Hematopoietic multipotent progenitor cell (in vitro differentiated cells): ENCODE measurements at places on chromosomes 1 and 21.
A peak's percentile ranks its signal among the peaks of the same experiment; 100 is the strongest.

DNA sequence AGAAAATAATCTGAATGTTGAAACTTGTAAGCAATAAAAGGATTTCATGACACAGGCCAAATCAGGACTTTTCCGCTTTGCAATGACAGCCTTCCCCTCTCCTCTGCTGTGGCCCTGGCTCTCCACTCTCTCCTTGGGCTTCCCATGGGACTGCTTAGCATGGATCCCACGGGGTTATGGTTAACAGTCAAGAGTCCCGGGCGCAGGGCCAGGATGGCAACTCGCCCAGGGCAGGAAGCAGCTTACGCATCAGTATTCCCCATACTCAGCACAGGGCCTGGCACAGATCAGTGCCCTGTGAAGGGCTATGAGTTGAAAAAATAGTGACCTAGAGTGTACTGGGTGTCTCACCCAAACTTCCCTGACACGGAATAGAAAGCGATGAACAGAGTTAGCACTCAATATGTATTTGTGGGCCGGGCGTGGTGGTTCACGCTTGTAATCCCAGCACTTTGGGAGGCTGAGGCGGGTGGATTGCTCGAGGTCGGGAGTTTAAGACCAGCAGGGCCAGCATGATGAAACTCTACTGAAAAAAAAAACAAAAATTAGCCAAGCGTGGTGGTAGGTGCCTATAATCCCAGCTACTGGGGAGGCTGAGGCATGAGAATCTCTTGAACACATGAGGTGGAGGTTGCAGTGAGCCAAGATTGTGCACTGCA, 29.1 kb upstream of the GRHL3 start:
- DNase-seq = no peak

GRCh38 chr1:19800076-19800804, 524 bp upstream of the TMCO4 start:
- peak; percentile 46 for DNase-seq

GRCh38 chr1:53524428-53525375, 65.5 kb downstream of the DMRTB1 start:
- no peak for DNase-seq

GRCh38 chr21:46009951-46010705, 28.6 kb downstream of the COL6A1 start:
- no peak for DNase-seq

- DNase-seq = no peak
These were observed 2.2 kb downstream of the AJAP1 start for GRCh38 chr1:4656533-4657140.

- no peak for DNase-seq
These were observed 2.8 kb upstream of the CDC73 start for GRCh38 chr1:193118803-193119730.

- DNase-seq = peak; percentile 97
These were observed at the start of gene RABIF for GRCh38 chr1:202888531-202889360. Gene RABIF, minus strand, starts transcription at chr1:202889149. Its CDS starts 51 bp downstream, at chr1:202889098.

DNA sequence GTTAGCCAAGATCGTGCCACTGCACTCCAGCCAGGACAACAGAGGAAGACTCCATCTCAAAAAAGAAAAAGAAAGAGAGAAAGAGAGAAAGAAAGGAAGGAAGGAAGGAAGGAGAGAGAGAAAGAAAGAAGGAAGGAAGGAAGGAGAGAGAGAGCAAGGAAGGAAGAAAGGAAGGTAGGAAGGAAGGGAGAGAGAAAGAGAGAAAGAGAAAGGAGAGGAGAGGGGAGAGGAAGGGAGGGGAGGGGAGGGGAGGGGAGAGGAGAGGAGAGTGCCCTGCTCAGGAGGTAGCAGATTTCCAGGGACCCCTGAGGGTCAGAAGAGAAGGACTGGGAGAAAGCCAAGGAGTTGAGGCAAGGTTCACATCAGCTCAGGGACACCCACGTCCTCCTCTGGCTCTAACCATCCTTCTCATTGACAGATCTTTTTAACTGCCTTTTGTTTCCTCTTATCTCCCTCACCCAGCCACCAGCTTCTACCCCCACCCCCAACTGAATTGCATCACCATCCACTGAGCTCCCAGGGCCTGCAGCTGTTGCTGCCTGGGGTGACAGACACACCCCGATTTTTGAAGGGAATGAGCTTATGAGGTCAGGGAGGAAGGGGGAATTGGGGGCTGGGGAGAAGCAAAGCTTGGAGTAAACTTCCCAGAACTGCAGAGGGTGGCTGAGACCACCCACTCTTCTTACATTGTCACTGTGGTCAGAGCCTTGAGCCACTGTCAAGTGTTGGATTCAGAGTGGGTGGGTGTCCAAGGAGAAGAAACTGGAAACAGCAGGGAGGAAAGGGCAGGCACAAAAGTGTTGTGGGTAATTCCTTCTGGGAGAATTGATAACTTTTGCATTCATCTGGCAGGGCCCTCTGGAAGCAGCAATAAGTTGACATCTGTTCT, 91.6 kb downstream of the GLUL start:
- DNase-seq = no peak

GRCh38 chr21:43858806-43859648, 6.0 kb upstream of the AGPAT3 start:
- DNase-seq = no peak

DNA sequence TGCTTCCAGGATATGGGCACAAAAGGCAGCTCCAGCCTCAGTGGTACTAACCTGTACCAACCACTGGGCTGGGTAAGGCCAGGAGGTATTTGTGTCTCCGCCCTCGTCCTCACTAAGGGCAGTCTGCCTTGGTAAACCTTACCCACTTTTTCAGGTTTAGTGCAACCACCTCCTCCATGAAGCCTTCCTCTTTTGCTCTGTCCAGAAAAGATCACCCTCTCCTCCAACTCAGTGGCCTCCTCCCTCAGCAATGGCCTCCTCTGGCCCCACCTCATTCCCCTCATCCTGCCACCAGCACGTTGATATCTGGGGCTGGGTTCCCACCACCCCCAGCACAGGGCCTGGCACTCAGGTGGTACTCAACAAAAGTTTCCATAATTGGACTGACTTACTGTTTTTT, 161.5 kb downstream of the GRIK3 start:
- DNase-seq = no peak

GRCh38 chr1:111735321-111735720, 3.9 kb downstream of the INKA2 start:
- no peak for DNase-seq

- peak; percentile 29 for DNase-seq
These were observed 36.7 kb downstream of the ATP2B4 start for GRCh38 chr1:203663294-203663693.

GRCh38 chr1:220828950-220829586, 42.4 kb downstream of the MTARC1 start:
- no peak for DNase-seq

GRCh38 chr1:89280766-89281165, 8.1 kb upstream of the GBP5 start:
- no peak for DNase-seq

DNA sequence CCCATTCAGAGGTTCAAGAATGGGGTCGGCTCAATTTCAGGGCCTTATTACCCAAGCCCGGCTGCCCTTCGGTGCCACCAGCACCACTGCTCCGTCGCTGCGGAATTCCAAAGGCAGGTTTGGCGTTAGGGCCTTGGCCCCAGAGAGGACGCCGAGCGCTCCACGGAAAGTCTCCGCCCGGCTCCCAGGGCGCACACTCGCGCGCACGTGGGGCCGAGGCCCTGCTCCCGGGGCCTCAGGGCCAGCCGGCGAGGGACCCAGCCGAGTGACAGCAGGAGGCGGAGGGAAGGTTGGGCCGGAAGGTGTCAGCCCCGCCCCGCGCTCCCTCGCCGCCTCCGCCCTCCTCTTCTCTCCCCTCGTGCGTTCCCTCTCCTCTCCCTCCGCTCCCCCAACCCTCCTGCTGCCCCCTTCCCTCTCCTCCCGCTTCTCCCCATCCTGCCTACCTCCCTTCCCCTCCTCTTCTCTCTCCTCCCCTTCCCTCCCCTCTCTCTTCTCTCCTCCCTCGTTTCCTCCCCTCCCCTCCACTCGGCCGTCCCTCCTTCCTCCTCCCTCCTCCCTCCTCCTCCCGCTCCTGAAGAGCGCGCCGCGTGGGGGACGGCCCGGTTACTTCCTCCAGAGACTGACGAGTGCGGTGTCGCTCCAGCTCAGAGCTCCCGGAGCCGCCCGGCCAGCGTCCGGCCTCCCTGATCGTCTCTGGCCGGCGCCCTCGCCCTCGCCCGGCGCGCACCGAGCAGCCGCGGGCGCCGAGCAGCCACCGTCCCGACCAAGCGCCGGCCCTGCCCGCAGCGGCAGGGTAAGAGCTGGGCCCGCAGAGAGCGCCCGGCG, at the start of gene ETS2:
ETS2 (plus strand) TSS at position 602 of the 825 bp plus-strand sequence. CDS start 4,106 bp downstream, outside the sequence.
- DNase-seq = peak; percentile 38

GRCh38 chr1:45385302-45385701, 45.1 kb upstream of the MUTYH start:
- DNase-seq = no peak

- DNase-seq = no peak
These were observed 117.0 kb upstream of the PLD5 start for GRCh38 chr1:242641461-242641860.

DNA sequence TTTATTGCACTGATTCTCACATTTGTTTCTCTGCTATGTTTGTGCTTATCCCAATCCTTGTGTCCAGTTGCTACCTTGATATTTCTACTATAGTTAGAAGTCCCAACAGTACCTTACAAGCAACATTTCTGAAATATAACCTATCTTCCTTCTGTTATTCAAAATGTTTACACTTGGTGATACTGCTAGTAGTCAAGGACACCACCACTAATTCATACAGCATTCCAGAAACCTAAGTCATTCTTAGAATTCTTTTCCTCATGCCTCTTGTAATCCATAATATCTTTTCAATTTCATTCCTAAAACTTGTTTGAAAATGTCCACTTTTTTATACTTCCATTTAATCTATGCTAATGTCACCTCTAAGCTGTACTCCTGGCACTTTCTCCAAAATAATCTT, 2132.1 kb downstream of the NCAM2 start:
- DNase-seq = no peak

GRCh38 chr1:174114788-174115448, 44.4 kb upstream of the RABGAP1L start:
- peak; percentile 59 for DNase-seq

DNA sequence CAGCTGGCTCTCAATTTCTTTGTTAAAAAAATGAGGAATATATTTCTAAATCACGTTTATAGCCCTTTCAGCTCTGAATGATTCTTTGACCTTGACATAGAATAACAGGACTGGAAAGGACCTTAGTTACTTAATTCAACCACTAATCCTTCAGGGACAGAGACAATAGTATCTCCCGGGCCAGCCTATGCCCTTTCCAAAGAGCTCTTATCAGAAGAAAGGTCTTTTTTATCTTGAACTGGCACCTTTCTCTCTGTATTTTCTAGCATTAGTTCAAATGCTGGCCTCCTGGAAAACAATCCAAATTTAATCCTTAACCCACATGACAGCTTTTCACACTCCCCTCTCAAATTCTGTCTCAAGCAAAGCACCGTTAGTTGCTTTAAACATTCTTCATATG, 44.8 kb upstream of the FBXO28 start:
- DNase-seq = no peak

DNA sequence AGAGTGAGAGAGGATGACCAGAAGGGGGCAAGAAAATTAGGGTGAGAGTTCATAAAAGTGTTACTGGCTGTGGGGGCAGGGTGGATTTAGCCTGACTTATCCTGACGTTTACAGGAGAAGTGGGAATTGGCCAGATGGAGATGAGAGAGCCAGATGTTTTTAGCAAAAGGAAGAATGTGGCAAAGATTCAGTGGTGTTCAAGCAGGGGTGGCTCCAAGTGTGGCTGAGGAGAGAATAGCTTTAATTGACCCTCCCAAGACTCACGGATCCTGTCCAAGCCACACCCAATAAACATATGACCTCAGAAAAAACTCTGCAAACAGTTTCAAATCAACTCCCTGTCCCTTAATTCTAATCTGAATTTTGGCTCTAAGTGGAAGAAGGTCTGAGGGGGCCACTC, 35.2 kb upstream of the EDEM3 start:
- DNase-seq = no peak

GRCh38 chr1:244448279-244449036, 3.3 kb downstream of the ADSS2 start:
- DNase-seq = no peak

- DNase-seq = no peak
These were observed 9.7 kb upstream of the PPIE start for GRCh38 chr1:39729030-39729429.

- DNase-seq = no peak
These were observed 54.4 kb downstream of the EVI5 start for GRCh38 chr1:92730476-92730875.

GRCh38 chr1:198943484-198944187, 304.8 kb downstream of the PTPRC start:
- no peak for DNase-seq
